ENCODE measurements at places on chromosomes 12 and 14.

DNA sequence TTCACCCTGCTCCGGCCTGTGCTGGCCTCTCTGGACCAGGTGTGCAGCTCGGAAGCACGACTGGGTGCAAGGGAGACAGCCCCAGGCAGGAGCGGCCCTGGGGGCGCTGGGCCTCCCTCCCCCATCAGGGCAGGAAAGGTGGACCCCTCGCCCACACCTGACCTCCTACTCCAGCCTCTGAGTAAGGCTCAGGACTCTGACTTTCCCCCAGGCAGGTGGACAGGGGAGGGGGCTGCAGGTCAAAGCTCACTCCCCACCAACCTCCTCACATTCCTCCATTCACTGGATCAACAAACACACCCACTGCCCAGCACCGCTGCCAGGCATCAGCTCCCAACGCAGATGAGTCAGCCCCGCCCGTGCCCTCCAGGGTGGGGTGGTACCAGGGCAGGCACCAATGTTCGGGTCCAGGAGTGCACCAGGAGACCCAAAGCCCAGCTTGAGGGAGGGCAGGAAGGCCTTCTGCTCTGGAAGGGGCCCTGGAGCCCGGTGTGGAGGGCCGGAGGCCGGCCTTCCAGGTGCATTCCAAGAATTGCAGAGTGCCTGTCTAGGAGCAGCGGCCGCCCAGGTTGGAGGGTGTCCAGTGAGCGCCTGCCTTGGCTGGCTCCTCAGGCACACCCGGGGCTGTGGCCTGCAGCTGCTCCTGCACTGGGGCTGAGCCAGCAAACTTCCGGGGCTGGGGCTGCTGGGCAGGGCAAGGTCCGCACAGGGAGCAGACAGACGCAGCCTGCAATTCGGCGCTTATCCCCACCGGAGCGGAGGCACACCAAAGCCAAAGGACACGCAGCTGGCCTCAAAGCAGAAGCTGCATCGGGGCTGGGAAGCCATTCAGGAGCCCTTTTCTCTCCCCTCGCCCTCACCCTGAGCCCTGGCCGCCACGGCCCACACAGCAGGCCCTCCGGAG, 1.6 kb upstream of the INF2 start:
- no peak for DNase-seq

DNA sequence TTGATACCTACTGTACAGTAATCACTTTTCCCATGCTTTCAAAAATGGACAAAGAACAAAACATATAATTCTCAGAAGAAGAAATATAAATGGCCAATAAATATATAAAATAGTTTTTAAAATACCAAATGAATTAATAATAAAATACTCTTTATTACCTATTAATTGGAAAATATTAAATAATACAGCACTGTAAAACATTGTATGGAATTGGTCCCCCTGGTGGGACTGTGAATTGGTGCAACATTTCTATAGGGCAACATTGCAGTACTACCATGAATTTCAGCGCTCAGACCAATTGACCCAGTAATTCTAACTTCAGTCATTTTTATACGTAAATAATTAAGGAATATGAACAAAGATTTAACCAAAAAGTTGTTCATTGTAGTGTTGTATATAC, 162.6 kb downstream of the PELI2 start:
- no peak for DNase-seq

GRCh38 chr12:23209793-23210192, 584.8 kb downstream of the ETNK1 start:
- no peak for DNase-seq

GRCh38 chr14:96100161-96101064, 61.3 kb downstream of the C14orf132 start:
- peak; percentile 59 for DNase-seq

GRCh38 chr14:61540931-61541330, 154.4 kb upstream of the HIF1A start:
- DNase-seq: no peak

DNA sequence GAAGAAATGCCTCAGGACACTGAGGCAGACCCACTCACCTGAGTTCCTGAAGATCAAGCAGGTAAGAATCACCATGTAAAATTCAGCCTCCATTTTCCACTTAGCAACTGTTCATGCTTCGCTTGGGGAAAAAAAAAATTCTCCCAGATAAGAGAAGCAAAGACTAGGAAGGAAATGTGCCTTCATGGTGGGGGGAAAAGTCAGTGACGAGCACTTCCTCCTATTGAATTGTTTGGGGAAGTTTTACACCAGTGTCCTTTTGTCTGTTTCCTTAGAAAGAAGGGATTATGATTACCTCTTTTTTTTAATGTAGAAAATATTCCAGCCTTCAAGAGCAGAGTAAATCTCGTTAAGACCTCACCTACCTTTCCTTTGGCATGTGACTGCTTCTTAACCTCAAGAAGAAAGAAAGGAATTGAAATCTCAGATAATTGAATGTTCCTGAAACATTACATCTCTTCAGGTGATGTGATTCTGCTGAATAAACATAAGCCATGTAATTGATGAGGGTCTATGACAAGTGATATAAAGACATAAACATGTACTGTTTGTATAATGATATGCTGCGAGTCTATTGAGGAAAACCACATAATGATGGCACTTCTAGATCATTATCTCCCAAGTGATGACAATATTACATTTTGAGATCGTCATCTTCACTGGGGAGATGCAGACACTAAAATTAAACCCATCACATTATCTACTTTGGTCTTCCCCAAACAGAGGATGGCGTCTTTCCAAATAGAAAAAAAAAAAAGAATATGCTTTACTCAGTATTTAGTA, at the start of gene PTPRB:
TSS of gene PTPRB (minus strand) at position 127 of the 783 bp plus-strand sequence. CDS start at position 93, 34 bp downstream.
- no peak for DNase-seq

- no peak for DNase-seq
Observed at GRCh38 chr12:49507139-49507538, 31.7 kb upstream of the KCNH3 start.

DNA sequence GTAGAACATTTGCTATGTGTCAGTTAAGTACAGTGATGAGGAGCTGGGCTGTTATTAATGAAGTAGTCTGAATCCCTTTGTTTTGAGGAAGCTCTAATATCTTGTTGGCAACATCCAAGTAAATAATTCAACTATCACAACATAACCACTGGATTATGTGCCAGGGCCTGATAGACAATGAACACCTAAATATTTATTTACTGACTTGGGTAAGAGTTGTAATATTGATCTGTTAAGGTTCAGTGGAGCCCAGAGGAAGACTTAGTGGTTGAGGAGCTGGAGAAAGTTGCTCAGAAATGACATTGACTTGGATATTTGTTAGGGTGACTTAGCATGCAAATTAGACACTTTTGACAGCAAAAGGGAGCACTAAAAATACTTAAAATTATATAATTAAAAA, 26.8 kb downstream of the DERA start:
- DNase-seq: no peak

DNA sequence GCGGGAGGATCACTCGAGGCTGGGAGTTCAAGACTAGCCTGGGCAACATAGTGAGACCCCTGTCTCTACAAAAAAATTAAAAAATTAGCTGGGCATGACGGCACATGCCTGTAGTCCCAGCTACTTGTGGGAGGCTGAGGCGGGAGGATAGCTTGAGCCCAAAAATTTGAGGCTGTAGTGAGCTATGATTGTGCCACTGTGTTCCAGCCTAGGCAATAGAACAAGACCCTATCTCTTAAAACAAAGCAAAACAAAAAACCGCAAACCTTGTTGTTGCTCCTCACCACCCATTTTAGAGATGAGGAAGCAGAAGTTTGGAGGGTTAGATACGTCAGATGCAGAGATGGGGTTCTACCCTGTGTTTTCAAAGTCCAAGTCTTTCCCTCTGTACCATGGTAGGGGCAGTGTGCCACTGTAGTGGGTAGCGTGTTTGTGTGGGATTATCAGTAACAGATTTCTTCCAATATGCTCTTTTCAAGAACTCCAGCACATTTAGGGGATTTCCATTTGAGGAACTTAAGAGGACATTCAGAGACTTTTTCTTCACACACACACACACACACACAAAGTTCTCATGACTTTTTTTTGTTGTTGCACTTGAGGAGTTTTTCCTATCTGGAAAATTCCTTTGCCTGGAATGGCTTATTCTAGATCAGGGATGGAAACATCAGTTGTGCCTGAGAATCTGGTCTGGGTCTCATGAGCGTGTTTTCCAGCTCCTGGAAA, 186.5 kb downstream of the CHST11 start:
- DNase-seq: no peak

DNA sequence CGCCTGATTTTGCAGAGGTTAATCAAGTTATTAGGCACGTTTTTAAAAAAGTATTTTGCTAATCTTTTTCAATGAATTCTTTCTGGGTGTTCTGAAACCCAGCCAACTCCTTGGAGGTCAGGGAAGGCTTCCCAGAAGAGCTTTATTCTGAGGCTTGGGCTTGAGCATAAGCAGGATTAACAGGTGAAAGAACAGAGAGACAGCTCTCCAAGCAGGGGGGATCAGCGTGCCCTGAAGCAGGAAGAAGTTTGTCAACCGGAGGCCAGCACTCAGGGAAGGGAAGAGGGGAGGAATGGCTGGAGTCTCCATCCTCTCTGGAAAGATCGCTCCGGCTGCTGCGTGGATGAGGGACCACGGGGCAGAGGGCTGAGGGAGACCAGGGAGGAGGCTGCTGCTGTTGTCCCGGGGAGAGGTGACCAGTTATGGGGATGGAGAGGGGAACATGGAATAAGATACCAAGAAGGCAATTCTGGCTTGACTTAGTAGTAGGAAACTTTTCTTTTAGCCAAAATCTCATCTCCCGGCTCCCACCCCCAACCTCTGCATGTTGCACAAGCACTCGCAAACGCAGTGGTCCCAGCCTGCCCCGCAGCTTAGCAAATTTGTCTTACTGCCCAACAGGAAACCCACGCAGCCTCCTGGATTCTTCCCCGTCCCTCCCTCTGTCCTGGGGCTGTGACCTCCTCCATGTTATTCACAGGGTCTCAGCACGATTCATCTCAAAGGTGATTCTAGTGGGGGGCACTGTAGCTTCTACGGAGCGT, 1.1 kb upstream of the SSH1 start:
- DNase-seq: no peak

- DNase-seq: peak; percentile 66
Observed at GRCh38 chr12:48925304-48926011, at the start of gene FKBP11. Gene FKBP11 (minus strand): TSS chr12:48925492. CDS start chr12:48925428, 64 bp downstream.

- no peak for DNase-seq
Observed at GRCh38 chr12:69243099-69244084, 4.0 kb downstream of the CPSF6 start.

- DNase-seq: no peak
Observed at GRCh38 chr12:108190529-108190928, 61.4 kb downstream of the WSCD2 start.

GRCh38 chr14:22928237-22929103, 706 bp downstream of the PRMT5 start:
- no peak for DNase-seq

GRCh38 chr12:109469517-109469916, 7.6 kb downstream of the KCTD10 start:
- DNase-seq: no peak

DNA sequence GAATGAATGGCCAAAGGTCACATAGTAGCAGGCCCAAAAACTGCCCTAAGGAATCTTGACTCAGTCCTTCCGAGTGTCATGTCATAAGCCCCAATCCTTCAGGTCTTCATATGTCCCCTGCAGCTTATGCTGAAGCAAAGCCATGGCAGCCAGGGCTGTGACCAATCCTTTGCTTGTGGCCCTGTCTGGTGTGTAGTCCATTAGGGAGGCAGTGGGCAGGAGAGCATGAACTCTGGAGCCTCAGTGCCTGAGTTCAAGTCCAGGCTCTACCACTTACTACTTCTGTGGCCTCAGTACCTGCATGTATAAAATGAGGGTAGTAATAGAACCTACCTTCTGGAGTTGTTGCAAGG, 20.3 kb downstream of the PLEKHG3 start:
- DNase-seq: no peak

- no peak for DNase-seq
Observed at GRCh38 chr12:109993091-109993490, 3.1 kb downstream of the GIT2 start.

DNA sequence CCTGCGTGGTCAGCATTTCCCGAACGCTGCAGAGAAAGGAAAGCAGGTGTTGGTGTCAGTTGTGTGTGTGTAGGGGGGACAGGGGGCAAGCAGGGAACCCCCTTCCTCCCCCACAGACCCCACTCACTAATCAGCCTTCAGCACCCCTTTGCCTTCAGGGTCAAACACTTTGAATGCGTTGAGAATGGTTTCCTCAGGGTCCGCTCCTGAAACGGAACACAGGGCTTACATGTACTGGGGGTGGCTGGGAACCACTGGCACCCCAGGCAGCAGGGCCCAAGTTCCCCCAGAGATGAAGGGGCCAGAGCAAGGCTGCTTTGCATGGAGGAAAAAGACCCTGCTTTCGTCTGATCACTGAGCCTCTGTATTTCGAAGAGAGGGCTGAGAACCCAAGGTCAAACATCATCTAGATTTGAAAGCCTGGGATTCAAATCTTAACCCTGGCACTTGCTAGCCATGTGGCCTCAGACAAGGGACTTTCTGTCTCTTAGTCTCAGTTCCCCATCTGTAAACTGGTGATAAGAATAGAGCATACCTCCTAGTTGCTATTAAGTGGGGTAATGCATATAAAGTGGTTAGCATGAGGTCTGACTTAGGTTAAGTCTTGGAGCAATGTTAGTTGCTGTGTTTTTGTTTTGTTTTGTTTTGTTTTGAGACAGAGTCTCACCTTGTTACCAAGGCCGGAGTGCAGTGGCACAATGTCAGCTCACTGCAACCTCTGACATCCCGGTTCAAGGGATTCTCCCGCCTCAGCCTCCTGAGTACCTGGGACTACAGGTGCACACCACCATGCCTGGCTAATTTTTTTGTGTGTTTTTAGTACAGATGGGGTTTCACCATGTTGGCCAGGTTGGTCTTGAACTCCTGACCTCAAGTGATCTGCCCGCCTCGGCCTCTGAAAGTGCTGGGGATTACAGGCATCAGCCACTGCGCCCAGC, 7.0 kb downstream of the MYL2 start:
- DNase-seq: no peak

DNA sequence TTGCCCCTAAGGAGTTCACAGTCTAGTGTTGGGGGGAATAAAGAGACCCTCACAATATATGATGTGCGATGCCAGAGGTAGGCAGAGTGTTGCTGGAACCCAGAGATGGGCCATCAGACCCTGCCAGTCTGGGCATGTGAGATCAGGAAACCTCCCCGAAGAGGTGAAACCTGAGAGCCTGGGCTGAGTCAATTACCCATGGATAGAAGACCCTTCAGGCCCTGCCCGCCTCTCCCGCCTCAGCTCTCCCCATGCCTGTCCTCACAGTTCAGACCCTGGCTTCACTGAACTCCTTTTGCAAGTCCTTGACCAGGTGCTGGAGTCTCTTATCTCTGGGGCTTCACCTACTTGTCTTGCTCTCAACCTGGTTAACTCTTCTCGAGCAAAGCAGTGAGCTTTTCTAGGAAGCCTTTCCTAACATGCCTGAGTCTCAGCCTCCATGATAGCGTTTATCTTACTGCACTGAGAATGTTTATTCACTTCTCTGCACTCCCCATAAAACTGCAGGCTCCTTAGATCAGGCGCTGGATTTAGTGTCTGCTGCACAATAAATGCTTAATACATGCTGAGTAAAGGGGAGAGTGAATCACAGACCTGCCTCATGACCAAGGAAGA, 19.6 kb downstream of the ALDH1L2 start:
- no peak for DNase-seq

All from T-helper 9 cell (primary cell).